ENCODE measurements at places on chromosomes 7 and 10. TPM values are rescaled to one million over a fixed set of nuclear protein-coding genes. Genes with fewer than 3 reads are reported as not detected.

Gene ZNF467
- polyA plus RNA-seq, result 37.5 TPM

Gene VSTM4
- 12.6 TPM for polyA plus RNA-seq

Gene ANKRD61
- polyA plus RNA-seq, result 2.7 TPM

GRCh38 chr10:30364345-30365268 lies 15.5 kb upstream of the MTPAP start:
- no peak for DNase-seq

GRCh38 chr7:138979226-138979979 lies 1.8 kb downstream of the KIAA1549 start:
- DNase-seq, result no peak

DNA sequence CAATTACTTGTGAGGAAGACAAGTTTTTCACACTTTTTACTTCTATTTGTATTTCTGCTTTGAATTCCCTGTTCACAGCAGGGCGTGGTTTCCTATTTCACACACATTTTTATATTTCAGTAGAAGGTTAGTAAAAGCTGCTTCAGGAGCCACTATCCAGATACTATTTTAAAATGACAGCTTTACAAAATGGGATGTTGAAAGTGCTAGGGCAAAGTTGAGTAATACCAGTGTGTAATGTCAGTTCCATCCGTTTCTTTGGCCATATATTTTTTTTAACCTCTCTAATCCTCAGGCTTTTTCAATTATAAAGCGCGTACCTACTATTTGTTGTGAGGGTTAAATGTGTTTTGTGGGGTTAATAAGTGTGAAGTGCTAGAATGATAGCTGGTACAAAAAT lies 276.6 kb downstream of the GPR158 start:
- DNase-seq, result no peak

GRCh38 chr7:130486954-130487436 lies 4.9 kb upstream of the MEST start:
- no peak for DNase-seq

Gene POLR3A
- polyA plus RNA-seq, result 21.4 TPM

Gene MYO3A
- 9.7 TPM for polyA plus RNA-seq

GRCh38 chr7:82985144-82985802 lies 177.4 kb downstream of the PCLO start:
- DNase-seq, result no peak

DNA sequence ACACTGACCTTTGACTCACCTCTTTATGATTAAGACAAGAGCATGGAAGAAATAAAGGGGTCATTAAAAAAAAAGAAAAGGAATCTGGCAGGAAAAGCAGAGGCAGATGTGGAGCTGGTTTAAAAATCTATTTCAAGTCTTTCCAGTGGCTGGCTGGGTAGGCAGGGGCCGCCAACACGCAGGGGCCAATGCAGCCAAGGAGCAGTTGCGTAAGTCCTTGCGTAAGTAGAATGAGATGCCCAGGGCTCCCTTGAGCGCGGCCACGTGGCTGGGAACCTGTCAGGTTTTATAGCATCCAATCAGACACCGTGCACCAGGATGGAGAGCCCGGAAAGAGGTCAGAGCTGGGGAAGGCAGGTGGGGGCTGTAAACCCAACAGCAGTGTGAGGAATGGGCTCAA lies 123.8 kb upstream of the INSYN2A start:
- DNase-seq, result no peak

Gene BICC1
- 110 TPM for polyA plus RNA-seq

Gene BMPER
- polyA plus RNA-seq, result 10.4 TPM

GRCh38 chr7:36151921-36152755 lies 916 bp upstream of the EEPD1 start:
- no peak for DNase-seq

Gene C10orf143
- polyA plus RNA-seq, result 5.4 TPM

DNA sequence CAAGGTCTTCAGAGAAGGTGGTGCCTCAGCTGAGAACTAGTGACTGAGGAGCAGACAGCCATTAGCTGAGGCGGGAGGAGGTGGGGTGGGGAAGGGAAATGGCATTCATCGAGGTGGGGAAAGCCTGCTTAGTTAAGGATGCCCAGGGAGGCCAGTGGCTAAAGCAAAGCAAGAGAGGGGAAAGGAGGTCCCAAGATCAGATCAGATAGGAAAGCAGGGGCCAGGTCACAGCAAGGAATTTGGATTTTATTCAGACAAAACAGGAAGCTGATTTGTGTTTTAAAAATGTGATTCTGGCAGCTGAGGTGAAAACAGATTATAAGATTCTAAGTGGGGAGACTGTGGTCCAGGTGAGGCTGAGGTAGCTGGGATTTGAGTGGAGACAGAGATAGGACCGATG lies 45.8 kb downstream of the CNNM1 start:
- DNase-seq, result no peak

Gene RADIL
- 2.2 TPM for polyA plus RNA-seq

DNA sequence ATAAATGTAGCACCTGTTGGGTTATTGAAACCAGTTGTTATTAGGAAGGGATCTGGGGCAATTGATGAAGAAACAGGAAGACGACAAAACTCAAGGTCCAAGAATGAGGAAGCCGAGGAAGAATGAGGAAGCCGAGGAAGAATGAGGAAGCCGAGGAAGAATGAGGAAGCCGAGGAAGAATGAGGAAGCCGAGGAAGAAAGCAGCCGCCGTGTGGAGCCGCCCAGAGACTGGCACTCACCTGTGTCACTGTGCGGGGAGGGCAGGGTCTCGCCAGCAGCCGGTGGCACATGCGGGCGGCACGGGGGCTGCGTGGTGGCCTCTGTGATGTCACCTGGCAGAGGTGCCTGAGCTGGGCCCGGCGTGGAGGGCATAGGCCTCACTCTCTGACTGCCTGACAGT lies 71.1 kb upstream of the CFAP46 start:
- no peak for DNase-seq

- DNase-seq, result no peak
These were observed 7.8 kb upstream of the LFNG start for GRCh38 chr7:2511769-2512168.

DNA sequence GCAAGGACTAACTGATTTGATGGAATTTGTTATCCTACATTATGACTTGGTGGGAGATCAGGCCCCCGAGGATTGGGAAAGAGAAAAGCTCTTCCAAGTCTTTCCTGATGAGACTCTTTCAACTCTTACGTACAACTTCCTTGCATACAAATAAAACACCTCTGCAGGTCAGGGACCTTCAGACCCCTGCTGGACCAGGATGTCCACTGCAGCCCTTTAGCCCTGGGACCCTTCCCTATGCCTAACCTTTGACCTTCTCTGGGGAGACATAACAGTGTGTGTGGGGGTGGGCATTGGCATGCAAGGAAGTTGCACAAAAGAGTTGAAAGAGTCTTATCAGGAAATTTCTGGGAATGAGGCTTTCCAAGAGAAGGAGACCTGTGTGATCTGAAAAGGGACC lies 859.4 kb downstream of the TYW1 start:
- DNase-seq, result no peak

Gene TRIM73
- polyA plus RNA-seq, result 10.7 TPM

Measured in renal pelvis (tissue), 12 donors.